Stimulated activated CD4-positive, alpha-beta T cell treated with anti-CD3 and anti-CD28 coated beads, Interleukin-12 subunit alpha, Interleukin-12 subunit beta, amount 100 ng/mL, for 4 hours (primary cell): ENCODE measurements at places on chromosomes 12 and 14.

DNA sequence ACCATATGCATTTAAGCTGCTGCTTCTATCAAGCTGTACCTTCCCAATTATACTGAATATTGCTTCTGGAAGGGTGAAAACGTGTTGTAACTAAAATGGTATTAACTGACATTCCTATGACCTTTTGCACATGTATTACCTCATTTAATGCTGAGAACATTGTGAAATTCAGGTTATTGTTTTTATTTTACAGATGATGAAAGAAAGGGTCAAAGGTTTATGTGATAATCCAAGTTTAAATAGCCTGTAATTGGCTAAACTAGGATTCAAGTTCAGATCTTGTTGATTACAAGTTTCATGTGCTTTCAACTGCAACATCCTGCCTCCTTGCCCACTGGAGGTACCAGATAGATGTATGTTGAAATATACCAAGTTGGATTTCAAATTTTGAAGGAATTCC lies 433.3 kb upstream of the PRICKLE1 start:
- DNase-seq = no peak

DNA sequence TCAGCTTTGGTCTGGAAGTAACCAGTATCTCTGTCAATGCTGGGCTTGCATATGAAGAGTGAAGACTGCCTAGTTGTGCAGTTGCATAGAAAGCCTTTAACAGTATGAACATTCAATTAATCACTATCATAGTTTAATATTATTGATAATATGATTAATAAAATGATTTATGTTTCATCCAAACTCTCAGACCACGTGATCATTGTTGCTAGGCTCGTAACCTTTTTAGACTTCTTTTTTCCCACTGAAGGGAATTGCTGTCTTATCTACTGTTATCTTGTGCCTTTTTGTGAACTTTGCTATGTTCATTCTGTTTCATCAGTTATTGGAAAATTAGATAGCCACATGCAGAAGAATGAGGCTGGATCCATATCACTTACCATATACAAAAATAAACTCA lies 536.4 kb upstream of the NOVA1 start:
- no peak for DNase-seq

GRCh38 chr14:51251486-51251885 lies 11.4 kb downstream of the TMX1 start:
- no peak for DNase-seq

GRCh38 chr14:58428118-58428683 lies 682 bp downstream of the KIAA0586 start:
- no peak for DNase-seq

- no peak for DNase-seq
Observed at GRCh38 chr14:100012478-100013327, 52.5 kb upstream of the EVL start.

- DNase-seq = peak; percentile 59
Observed at GRCh38 chr12:56634837-56635791, 5.0 kb upstream of the BAZ2A start.

DNA sequence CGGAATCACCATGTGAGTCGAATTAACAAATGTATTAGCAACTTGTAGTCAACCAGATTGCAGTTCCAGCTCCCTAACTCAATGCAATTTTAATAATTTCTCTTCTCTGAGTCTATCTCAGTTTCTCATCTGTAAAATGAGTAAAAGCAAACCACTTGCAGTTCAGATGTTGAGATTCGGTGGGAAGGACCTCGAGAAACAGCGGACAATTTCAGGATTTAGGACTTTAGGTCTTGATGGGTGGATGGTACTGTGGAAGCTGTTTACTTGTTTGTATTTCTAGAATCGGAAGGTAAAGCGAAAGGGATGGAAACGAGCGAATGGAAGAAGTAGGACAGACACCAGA lies 510 bp upstream of the TTC8 start:
- DNase-seq = no peak

GRCh38 chr14:51431033-51431709 lies 191.1 kb downstream of the TMX1 start:
- DNase-seq = no peak

DNA sequence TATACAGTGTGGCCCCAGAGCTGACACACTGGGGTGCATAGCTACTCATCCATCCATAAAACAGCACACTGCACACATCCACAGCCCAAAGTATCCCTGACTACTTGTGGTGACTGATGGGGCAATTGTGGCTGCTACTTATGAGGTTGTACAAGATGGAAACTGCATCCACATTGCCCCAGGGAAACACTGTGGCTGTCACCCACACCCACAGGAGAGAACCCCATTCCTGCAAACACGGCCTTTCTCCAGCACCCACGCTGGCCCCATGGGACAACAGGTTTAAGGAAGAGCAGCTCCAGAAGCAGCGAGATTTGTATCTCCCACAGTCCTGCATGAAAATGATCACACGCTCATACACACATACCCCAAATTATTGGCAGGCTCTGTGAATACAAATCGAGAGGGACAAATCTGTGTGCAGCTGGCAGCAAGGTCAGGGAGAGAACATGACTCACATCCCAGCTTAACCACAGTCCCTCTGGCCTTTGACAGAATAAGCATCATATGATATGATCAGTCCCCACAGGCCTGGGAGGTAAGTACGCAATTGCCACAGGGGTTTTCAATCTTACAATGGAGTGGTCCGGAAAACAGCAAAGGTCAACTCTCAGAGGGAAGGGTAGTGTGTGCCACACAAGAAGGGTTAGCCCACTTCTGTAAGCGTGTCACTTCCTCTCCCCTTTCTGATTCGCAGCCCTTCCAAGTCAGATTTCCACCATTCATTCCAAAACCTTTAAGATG lies 61.9 kb downstream of the ESR2 start:
- DNase-seq = no peak

DNA sequence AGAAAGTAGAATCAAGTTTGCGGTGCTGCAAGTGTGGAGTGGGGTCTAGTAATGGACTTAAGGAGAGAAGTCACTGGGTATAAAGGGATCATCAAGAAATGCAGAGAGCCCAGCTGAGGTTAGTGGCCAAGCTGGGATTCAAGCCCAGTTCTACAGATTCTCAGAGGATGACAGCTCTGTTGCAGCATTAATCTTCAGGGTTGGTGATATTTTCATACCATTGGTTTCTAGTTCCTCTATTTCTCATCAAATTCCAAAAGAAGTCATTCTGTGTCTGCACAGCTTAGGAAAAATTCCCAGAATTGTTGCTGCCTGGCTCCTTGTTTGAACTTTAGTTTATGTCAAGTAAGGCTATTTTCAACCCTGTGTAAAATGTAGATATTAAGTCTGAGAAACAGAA lies 169.5 kb upstream of the NTF3 start:
- no peak for DNase-seq

DNA sequence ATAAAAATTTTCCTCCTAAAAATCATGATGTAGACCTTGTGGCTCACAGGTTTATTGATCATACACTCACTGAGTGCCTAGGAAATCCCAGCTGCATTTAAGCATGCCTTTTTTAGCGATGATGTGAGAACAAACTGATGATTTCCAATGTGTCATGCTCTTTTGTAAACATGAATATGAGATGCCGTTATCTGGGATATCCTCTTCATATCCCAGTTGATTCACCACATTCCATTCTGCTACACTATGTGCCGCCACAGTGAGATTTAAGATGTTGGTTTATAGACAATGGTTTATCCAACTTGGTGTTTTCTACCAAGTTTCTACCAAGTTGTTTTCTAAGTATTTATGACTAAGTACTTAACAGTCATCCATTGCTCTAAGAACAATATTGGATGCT lies 5.2 kb downstream of the OR4E1 start:
- no peak for DNase-seq

GRCh38 chr14:88168498-88169165 lies 154.4 kb downstream of the KCNK10 start:
- DNase-seq = peak; percentile 41

DNA sequence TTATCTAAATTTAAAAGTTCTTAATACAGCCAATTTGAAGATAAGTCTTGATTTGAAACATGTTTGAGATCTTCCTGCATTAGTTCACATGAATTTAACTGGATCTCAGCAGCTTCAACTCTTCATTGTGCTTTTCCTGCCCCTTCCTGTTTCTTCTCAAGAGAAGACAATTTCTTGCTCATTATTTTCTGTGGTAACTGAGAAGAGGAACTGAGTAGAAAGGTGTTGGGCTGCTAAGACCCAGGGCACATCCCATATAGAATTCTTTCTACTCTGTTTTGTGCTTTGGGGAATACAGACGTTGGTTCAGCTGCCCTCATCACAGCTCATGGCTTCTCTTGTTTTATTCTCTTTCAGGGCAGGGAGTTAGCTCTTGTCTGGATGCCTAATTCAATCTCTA lies 110.2 kb downstream of the SNAPC1 start:
- DNase-seq = no peak

GRCh38 chr12:49233842-49234526 lies 30.9 kb upstream of the TUBA1C start:
- DNase-seq = peak; percentile 7

GRCh38 chr14:75822522-75823141 lies 159.2 kb downstream of the TGFB3 start:
- no peak for DNase-seq

GRCh38 chr14:60838601-60839000 lies 104.0 kb downstream of the MNAT1 start:
- no peak for DNase-seq

DNA sequence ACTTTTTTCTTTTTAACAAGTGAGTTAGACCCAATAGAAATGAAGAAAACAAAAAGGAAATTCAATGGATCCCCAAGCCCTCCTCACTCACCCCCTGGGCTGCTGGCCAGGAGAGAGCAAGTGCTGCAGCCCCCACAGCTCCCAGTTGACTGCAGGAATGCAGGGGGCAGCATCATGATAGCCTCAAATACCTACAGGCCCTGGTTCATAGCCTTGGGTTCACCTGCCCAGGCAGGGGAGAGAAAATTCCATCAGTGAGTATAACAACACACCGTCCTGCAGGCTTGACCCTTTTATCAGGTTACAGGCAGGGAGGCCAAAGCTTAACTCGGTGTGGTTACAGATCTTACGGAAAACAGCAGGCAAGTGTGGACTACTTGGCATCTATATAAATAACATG lies 76.3 kb downstream of the PHLDA1 start:
- DNase-seq = no peak

- DNase-seq = no peak
Observed at GRCh38 chr12:69036533-69036932, 103.6 kb upstream of the CPM start.

- no peak for DNase-seq
Observed at GRCh38 chr14:68075382-68076029, 255.9 kb downstream of the RAD51B start.

DNA sequence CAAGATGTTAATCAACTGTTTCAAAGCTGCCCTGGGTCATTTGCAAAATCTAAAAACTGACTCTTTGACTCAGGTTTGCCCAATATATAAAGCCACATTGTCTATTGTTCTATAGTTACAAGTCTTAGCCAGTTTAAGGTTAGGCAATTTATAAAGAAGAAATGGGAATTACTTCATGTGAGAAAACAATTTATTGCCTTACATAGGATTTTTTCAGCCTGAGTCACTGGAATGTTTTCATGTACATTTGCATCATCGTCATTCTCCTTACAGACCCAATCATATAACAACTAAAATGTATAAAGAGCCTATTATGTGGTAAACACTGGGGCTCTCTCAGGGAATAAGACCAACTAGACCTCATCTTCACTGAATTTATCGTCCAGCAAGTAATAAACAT lies 100.3 kb upstream of the PLEKHG7 start:
- DNase-seq = no peak

DNA sequence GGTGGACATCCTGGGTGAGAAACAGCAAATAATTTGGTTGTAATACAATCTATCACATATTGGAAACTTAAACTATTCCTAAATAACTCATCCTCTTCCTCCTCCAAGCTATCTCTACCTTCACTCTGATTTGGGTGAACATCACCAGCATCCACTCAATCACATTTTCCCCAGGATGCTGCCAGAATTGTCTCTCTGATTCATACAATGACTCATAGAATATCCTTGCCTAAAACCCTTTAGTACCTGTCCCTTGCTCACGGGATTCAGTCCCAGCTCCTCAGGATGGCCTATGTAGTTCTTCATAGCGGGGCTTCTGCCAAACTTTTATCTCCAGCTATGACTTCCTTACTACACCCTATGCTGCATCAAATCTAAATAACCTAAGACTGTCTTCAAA lies 146.8 kb downstream of the EMP1 start:
- no peak for DNase-seq

GRCh38 chr14:51507906-51508511 lies 143.7 kb upstream of the FRMD6 start:
- no peak for DNase-seq

DNA sequence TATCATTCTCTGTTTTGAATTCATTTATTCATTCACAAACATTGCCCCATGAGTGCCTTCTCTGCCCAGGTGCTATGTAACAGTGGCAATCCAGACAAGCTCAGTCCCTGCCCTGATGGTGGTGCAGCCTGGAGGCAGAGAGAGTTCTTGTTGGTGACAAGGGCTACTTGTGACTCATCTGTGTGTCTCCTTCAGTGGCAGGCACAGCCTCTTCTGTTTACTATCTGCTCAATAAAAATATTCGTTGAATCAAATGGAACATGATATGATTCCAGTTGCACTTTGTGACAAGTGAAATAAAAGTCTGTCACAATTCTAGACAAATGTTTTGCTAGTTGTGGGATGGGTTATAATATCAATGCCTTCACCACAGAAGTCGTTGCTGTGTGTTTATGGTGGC lies 20.6 kb upstream of the CPM start:
- no peak for DNase-seq

- DNase-seq = no peak
Observed at GRCh38 chr12:114764510-114764909, 80.5 kb upstream of the TBX3 start.

DNA sequence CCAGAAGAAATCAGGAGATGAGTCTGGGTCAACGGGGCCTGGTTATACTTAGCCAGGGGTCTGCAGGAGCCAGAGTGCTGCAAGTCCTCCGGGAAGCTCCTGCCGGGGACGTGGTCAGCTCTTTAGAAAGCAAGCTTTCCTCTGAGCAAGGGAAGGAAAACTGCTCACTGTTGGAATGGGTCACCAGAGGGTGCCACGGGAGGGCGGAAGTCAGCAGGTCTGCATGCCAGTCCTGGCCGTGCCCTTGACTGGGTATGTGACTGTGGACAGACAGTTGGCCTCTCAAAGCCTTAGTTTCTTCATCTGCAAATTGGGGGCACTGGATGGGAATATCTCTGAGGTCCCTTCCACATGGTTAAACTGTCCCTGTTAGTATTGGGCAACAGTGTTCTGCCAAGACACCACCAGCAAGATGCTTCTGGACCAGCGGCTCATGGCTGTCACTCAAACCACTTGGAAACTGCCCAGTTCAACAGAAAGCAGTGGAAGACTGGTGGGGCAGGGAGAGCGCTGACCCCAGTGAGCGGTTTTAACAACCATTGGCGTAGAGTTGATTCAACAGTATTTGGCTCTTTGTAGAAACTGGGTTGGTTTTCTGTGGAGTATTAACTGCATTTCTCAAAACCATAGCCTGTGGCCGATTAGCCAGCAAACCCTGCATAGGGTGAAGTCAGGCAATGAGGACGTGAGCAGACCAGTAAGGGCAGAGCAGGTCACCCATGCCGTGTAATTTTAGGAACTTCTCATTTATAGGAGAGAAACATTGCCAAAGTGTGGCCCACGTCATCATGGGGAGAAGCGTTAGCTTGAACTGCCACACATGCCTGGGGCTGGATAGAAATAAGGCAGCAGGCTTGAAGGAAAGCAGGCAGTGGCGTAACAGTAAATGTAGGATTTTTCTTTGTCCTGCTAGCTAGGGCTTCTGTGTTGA lies 163.9 kb upstream of the PRMT8 start:
- no peak for DNase-seq
